AG10803 (cell line): ENCODE measurements at places on chromosomes 7 and 10.

DNA sequence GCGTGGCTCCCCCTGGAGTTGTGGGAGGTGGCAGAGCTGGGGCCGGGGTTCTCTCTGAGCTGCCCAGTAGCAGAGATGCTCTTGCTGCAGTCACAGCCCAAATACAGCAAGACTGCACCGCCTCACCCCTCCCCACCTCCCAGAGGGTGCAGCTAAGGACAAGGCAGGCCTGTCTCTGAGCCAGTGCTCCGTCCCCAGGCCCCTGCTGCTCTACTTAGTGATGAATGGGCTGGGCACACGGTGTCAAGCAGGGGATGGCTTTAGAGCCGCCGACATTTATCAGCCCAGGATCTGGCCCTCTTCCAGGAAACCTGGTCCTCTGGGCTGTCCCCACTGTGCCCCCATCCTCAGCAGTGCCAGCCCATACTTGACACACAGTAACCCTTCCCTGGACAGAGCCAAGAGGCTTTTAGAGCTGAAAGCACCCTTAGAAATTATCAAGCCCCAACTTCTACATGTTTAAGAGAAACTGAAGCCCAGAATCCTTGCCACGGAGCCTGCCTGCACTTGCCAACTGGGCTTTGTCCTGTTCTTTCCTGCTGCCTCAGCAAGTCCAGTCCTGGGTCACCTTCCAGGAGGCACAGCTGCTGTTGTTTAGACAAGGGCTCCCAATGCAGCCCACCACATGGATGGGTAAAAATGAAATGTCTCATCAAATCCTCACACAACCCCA, 137.1 kb upstream of the UNC5B start:
- DNase-seq: no peak

DNA sequence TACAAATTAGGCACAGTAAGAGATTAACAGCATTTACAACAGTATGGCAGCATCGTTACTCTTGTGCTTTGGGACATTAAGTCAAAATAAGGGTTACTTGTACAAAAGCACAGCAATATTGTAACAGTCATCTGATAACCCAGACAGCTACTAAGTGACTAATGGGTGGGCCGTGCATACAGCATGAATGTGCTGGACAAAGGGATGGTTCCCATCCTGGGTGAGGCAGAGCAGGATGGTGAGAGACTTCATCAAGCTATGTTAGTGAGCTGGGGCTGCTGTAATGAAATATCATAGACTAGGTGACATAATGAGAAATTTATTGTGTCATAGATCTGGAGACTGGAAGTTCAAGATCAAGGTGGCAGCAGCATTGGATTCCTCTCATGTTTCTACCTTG, 25.4 kb downstream of the EDRF1 start:
- no peak for DNase-seq

DNA sequence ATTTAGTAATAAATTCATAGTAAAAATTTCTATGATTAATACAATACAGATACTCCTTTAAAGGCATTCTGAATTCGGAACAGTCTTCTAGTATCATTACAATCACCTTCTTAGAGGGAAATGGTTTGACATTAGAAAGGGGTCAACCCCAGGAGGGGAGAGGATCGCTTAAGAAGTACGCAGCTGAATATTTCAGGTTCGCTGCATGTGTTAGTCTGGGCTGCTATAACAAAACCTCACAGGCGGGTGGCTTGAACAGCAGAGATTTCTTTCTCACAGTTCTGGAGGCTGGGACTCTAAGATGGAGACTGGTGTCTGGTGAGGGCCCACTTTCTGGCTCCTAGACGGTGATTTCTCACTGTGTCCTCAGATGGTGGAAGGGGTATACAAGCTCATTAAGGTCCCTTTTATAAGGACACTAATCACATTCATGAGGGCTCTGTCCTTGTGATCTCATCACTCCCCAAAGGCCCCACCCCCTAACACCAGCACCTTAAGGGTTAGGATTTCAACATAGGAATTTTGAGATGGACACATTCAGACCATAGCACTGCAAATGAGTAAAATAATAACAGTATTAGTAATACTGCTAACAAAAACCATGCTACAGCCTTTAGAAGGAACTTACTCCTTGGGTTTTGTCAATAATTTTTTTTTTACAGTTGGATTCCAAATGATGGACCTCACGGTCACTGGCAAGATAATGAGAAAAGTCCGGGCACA, 34.0 kb downstream of the GNA12 start:
- DNase-seq: peak; percentile 57

- DNase-seq: peak; percentile 27
Measured at GRCh38 chr10:102735065-102735562, 8.6 kb upstream of the WBP1L start.

DNA sequence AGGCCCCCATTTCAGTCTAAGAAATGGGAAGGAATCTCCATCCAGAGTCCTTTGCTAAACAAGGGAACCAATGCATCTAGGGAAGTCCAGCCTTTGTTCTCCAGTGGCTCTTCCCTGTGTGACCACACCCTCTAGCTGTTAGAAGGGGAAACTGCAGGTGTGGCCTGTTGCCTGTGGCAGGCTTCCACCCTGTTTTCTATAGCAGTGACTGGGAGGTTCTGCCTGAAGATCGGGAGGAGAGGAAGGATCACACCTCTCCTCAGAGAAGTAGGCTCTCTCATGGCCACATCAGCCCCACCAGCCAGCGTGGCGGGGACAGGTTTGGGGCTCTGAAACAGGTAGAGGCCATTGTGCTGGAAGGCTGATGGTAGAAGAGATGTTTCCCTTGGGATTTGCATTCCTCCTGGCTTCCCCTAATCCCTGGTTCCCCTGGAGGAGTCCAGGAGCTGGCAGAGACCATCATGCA, 47.7 kb upstream of the TRIM8 start:
- peak; percentile 57 for DNase-seq

DNA sequence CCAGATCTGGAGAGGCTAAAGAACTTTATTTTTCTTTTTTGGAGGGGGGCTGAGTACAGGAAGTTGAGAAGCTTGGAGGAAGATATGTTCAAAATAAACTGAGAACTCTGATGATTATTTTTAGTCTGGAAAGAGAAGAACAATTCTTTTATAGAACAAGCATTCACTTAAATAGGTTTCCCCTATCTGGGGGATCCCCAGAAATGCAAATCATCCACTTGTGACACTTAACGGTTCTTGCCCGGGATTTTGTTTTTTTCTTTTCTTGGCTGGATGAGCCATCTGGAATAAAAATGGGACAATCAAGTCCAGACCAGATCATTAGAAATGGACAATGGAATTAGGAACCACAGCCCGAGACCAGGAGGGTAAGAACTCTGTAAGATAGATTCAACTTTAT, 95.9 kb upstream of the EGR2 start:
- DNase-seq: no peak

DNA sequence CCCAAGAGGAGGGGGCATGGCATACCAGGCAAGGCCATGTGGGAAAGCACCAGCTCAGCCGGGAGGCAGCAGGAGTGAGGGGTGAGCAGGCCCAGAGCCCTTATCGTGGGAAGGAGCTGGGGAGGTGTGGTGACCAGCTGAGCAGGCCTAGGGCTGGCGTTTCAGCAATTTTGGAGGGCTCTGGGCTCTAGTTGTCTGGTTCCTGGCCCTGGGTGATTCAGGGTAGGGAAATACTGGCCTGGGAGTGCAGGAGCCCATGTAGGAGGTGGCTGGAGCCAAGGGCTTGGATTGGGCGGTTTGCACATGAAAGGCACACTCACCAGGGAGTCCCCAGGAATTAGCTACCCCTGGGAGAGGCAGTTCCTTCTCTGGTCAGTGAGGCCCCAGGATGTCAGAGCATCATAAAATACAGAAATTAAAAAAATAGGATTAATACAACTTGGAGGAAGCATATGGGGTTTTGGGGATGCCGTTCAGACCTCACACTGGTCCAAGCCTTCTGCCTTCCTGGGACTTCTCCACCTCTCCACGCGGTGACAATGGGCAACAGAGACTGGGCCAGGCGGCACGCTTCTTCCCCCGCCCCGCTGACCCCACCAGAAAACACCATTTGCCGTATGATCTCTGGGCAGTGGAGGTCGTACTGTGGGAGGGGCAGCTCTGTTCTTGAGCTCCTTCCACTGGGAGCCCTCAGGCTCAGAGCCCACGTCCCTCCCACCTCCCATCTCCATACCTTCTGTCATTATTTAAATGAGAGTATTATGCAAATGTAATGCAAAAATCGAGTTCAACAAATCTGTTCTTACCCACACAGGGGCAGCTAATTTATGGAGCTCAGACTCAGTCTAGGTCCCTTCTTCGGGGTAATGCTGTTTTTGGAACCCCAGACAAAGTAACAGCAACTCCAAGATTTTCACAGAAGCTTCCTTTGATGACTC, 133.0 kb upstream of the FAM20C start:
- no peak for DNase-seq

GRCh38 chr10:87675396-87676376, 16.0 kb downstream of the PAPSS2 start:
- DNase-seq: peak; percentile 74

DNA sequence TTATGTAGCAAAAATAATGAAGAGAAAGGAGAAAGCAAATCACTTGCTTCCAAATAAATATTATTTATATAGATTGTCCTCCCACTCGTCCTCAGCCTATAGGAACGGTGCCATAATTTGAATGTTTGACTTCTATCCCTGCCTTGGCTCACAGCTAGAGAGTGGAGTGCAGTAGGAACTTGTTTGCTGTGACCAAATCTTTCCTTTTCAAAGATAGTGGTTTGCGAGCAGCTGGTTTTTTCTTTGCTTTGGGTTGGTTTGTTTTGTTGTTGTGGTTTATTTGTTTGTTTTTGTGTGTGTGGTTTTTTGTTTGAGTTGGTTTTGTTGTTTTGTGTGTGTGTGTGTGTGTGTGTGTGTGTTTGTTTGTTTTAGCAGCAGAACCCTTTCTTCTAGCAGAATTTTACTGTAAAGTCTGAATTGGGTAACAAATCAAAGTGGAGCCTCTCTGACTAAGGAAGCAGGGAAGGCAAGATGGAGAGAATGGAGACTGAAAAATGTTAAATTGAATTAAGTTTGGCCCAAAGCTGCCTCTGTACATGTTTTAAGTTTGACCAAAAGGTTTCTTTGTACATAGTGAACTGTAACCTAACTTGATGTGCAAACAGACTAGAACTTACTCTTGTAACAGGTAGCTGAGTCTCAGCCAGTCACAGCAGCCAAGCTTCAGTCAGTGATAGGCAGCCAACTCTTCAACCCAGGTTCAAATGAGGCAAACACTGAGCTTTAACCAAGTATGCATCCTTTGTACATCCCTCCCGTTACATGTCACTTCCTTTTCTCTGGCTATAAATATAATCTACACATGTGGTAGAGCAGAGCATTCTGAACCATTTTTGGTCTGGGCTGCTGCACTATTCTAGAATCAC, 149.5 kb upstream of the LRGUK start:
- no peak for DNase-seq

DNA sequence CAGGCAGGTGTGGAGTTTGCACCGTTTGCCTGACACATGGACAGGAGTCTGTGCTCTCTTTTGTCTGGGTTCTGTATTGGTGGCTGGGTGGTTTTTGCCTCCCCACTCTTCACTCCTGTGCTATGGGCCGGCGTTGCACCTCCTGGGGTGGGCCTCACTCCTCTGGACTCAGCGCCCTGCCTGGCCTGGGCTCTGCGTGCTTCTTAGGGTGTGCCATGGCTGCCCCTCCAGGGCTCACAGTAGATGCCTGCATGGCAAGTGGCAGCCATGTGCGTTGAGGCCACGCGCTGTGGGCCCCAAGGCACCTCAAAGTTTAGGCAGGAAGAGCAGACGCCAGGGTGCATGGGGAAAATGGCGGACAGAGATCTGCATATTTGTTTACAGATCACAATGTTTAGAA, 319.8 kb downstream of the ADARB2 start:
- DNase-seq: no peak

DNA sequence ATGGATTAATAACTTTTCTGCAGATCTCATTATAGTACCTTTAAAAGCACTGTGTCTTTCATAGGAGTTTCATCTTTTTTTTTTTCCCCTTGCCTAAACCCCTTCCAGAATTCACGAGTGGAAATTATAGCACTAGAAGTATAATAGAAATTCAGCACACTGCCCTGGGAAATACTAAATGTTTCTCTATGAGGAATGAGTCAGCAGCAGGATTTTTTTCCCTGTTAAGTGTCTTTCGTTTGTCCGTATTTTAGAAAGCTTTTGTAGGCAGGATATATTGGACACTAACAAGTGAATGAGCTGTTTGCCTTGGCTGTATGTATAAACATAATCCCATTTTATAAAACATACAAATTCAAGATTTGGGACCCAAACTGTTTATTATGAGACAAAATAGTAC, 105.8 kb downstream of the EXOC4 start:
- peak; percentile 30 for DNase-seq

DNA sequence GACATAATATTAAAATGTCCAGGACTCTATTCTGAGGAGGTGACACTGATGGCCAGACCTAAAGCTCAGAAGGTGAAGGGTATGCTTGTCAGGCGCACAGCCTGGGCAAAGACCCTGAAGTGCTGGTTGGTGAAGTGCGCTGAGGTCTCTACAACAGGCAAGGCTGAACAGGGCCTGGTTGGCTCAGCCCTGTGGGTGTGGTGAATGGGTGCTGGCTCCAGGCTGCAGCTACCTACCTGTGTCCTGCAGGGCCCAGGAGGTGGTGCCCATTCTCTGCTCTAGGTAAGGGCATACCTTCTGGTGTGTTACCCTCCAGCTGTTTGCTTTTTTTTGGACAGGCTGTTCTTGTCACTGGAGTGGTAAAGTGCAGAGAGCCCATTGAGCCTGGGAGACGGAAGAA, 85.1 kb downstream of the RAMP3 start:
- no peak for DNase-seq

- DNase-seq: peak; percentile 13
Measured at GRCh38 chr10:22606164-22606614, 108.2 kb downstream of the PIP4K2A start.

DNA sequence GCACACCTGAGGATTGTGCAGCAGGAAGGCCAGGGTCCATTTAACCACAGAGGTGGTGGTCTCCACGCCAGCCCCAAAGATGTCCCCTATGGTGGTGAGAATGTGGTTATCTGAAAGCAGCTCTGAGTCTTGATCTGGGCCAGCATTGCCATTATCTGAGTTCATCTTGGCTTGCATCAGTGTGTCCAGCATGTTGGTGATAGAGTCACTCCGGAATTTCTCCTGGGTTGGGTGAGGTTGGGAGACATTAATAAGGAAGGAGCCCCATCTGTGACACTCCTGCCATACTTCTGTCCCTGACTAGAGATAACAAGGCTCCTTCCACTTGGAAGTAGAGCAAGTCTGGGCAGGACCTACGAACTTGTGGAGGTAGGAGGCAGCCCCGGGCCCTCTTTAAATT, 4.2 kb downstream of the CYP17A1 start:
- DNase-seq: peak; percentile 59

- no peak for DNase-seq
Measured at GRCh38 chr7:131342864-131343442, 15.3 kb downstream of the MKLN1 start.
